NCI-H1105 (cell line): ENCODE measurements at places on chromosomes 12 and 14.
A peak's percentile ranks its signal among the peaks of the same experiment; 100 is the strongest.

- no peak for DNase-seq
Measured at GRCh38 chr12:46722394-46723185, 103.2 kb downstream of the SLC38A4 start.

GRCh38 chr14:100077441-100077840, 12.2 kb downstream of the EVL start:
- DNase-seq, result no peak

- no peak for DNase-seq
Measured at GRCh38 chr12:91565246-91565645, 382.6 kb upstream of the DCN start.

DNA sequence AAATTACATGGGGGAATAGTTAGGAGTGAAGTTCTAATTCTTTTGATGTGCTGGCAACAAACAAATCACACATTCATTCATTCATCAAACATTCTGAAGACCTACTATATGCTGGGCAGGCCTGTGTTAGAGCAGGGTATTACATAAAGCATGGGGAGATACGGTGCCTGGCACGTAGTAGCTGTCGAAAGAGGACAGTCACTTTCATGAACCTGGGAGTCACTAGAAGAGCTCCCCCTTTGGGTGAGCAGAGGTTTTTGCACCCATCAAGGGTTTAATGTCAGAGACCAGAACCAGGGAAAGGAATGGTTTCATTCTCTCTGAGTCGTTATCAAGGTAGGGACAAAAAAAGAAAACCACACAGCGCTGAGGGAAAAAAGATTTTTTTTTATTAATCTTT, 10.0 kb downstream of the LHX5 start:
- no peak for DNase-seq

- no peak for DNase-seq
Measured at GRCh38 chr14:93016275-93016845, 93.4 kb downstream of the CHGA start.

- peak; percentile 97 for DNase-seq
Measured at GRCh38 chr14:77032844-77033621, 4.5 kb upstream of the IRF2BPL start.

- DNase-seq, result no peak
Measured at GRCh38 chr12:65998536-65999530, 131.7 kb downstream of the LLPH start.

- no peak for DNase-seq
Measured at GRCh38 chr12:45368841-45369489, 153.1 kb downstream of the ANO6 start.

- no peak for DNase-seq
Measured at GRCh38 chr14:94994245-94994644, 163.1 kb downstream of the DICER1 start.

- DNase-seq, result no peak
Measured at GRCh38 chr12:12178559-12178958, 88.3 kb downstream of the LRP6 start.

GRCh38 chr14:62689733-62690132, 355.5 kb downstream of the KCNH5 start:
- DNase-seq, result no peak

DNA sequence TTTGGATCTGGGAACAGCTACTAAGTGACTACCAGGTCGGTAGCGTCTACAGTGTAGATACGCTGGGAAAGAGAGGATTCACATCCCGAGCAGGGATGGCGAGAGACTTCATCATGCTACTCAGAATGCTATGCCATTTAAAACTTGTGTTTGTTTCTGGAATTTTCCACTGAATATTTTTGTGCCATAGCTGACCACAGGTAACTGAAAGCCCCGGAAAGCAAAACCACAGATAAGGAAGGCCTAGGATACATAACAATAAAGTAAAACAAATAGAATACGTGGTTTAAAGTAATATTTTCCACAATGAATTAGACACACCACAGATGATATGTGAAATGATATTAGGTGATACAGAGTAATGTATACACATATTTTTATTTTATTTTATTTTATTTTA, 7.9 kb upstream of the HCAR1 start:
- DNase-seq, result no peak

DNA sequence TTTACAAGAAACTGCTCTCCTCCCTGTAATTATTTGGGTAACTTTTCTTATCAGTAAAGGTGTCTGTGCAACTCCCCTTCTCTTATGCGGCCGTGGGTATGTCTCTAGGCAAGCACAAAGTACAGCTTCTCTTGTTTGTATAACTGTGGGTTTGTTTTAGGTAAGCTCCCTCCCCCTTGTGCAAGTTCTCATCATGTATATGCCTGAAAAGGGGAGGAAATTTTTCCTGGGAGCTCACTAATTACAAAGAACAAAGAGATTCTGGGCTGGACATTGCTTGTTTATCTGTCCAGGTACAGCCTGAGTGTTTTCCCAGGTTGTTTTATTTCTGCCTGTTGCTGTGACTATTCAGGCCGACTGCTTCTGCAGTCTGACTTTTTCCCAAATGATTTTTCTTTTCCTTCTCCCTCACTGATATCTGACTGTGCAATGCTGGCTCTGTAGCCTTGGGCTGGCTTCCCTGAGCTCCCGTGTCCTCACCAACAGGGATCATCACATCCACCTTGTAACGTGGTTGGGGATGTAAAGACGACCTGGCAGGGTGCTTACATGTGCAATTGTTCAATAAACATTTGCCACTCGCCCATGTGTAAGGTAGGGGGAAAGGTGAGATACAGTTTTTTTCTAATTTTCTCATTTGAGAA, 916.5 kb downstream of the AACS start:
- DNase-seq, result no peak

DNA sequence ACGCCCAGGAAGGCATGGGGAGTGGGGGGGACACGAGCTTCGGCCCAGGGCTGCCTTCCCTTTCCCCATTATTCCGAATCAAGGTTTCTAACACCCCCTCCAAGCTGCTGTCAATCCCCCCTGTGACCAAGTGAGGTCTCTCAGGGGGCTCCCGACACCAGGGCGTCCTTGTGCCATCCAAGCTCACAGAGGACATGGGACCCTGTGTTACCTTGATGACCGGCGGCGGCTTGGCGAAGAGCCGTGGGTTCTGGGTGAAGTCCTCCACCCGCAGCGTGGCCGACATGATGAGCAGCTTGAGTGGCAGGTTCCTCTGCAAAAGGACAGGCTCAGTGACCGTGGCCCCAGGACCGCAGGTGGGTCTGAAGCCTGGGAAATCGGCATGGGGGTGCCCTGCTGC, 20.3 kb downstream of the DHX37 start:
- DNase-seq, result no peak

- DNase-seq, result no peak
Measured at GRCh38 chr12:55745361-55746173, 2.6 kb downstream of the GDF11 start.

- DNase-seq, result no peak
Measured at GRCh38 chr12:54412786-54413185, 6.3 kb downstream of the ITGA5 start.

DNA sequence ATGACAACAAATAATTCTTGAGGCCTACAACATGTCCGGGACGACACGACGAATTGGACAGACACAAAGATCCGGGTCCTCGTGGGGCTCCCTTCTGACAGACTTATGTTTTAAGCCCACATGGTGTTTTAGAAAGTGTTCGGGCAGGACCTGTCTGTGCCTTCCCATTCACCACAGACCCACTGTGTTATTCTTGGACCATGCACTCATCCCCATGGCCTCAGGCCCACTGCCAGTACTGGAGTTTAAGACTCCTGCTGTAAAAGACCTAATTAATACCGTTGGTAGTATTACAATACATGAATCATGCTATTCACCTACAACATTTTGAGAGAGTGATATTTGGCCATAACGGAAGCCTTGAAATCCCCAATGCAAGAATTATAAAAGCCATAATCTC, 20.0 kb downstream of the SLC15A4 start:
- DNase-seq, result no peak

DNA sequence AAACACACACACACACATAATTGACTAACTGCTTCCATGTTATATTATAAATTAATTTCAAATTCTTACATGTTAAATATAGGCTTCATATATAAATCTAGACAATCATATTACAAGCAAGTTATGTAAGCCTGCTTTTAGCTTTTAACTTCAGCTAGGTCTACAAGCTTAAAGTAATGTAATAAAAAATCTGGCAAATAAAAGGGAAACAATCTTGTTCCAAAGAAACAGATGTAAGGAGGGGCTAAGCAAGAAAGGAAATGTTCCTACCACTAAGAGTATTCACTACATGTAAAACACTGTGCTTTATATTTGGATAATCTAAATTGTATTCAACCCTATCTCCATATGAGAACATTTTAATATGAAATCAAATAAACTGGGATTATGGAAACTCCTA, 110.4 kb downstream of the SLC6A15 start:
- DNase-seq, result no peak

DNA sequence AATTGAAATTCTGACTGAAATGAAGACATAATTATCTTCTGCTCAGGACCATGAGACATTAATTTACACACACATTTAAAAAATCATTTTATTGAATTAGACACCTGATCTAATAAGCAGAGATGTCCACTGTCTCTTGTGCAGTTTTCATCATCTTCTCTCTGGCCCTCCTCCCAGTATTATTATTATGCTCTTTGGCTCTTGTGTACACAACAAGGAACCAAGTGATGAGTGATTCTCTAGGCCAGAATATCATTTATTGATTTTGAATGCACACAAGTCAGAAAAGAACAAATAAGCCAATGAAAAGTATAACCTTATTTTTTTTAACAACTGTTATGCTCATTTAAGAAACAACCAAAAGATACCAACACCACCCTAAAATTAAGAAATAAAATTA, 244.7 kb upstream of the KRR1 start:
- no peak for DNase-seq

DNA sequence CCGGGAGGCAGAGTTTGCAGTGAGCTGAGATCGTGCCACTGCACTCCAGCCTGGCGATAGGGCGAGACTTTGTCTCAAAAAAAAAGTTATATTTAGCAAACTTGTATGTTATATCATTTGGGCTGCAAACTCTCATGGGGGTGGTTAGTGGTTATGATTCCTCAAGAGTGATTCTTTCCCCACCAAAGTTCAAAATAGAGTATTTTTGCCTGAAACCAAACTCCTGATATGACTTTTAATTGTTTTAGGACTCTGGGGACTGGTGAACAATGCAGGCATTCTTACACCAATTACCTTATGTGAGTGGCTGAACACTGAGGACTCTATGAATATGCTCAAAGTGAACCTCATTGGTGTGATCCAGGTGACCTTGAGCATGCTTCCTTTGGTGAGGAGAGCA, 18.6 kb downstream of the HSD17B6 start:
- DNase-seq, result no peak

DNA sequence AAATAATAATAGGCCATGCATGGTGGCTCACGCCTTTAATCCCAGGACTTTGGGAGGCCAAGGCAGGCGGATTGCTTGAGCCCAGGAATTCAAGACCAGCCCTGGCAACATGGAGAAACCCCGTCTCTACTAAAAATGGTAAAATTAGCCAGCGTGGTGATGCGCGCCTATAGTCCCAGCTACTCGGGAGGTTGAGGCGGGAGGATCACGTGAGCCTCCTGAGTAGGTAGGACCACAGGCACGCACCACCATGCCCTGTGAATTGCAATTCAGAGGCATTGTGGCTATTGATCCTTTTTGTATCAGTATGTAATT, 2.3 kb downstream of the ARHGDIB start:
- DNase-seq, result no peak

GRCh38 chr14:69291891-69292561, 32.1 kb downstream of the GALNT16 start:
- DNase-seq, result no peak

DNA sequence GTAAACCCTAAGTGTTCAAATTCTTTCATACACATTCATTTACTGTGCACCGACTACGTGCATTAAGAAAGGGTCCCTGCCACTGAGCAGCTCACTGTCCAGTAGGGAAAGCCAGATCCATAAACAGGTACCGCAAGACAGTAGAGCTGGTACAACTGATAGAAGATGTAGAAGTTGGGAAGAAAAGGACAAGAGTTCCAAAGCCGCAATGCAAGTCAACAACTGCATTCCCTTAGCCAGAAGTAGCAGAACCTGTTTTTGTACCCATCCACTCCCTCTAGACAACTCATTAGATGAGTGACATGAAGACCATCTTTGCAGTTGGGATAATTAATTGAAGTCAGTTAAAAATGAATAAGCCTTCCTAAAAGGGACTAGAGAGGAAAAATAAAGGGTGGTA, 1.3 kb downstream of the SENP1 start:
- DNase-seq, result no peak

GRCh38 chr14:47322751-47323150, 352.7 kb downstream of the MDGA2 start:
- no peak for DNase-seq

- no peak for DNase-seq
Measured at GRCh38 chr14:58245562-58245961, 919 bp downstream of the PSMA3 start.

DNA sequence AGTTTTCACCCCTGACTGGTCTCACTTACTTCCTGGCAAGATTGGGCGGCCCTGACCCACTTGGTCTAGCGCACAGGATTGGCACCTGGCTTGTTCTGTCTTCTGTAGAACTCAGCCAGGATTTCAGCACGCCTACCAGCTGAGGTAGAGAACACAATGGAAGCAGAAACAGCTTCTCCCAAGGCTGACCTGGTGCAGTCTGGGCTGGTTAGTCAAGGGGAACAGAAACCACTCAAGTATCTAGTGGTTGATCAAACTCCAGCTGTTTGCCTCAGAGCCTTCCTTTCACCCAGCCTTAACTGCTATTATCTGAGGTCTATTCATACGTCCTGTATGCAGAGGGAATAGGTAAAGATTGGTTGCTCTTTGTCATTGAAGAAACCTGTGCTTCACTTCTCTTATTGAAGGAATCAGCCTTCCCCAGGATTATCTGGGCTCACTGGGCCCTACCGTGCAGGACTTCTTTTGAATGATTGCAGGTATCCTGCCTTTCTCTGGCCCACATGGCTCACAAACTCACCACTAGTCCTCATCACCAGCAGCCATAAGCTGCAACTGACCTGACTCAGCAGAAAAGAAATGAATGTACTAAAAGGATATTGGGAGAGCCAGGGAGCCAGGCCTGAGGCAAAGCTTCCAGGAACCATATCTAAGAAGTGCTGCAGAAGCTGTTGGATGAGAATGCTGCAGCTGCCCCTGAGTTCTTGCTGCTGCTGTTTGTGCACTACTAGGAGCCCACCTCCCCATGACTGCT, 2.5 kb upstream of the PLEKHD1 start:
- DNase-seq, result no peak

DNA sequence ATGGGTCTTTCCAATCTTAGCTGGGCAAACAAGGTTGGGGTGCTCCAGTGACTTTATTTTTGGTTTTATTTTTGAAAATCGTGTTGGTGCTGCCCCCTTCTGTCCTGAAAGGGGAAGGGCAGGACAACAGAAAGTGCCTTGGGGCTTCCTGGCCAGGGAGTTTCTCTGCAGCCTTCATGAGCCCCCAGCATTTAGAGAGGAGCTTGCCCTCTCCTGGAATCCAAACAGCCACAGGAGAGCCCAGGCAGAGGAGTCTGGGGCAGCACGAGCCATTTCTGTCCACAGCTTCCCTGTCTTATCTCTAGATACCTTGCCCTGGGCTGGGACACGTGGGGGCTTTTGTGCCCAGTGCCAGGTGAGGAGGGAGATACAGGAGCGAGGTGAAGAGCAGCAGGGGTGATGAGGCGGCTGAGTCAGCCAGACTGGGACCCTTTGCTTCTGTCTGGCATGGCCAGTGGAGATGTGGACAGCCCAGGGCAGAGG, 4.4 kb upstream of the C1RL start:
- peak; percentile 31 for DNase-seq
